Stimulated activated naive CD4-positive, alpha-beta T cell treated with Interleukin-2 at 50 U/mL for 16 hours (primary cell): ENCODE measurements at places on chromosomes 1 and 21.

- no peak for DNase-seq
Measured at GRCh38 chr21:23960769-23961168, 1646.5 kb downstream of the MRPL39 start.

GRCh38 chr1:20485527-20486456 lies at the start of gene CAMK2N1:
CAMK2N1 (minus strand) TSS chr1:20486210; CDS start chr1:20485379, 831 bp downstream.
- DNase-seq: peak; percentile 50

DNA sequence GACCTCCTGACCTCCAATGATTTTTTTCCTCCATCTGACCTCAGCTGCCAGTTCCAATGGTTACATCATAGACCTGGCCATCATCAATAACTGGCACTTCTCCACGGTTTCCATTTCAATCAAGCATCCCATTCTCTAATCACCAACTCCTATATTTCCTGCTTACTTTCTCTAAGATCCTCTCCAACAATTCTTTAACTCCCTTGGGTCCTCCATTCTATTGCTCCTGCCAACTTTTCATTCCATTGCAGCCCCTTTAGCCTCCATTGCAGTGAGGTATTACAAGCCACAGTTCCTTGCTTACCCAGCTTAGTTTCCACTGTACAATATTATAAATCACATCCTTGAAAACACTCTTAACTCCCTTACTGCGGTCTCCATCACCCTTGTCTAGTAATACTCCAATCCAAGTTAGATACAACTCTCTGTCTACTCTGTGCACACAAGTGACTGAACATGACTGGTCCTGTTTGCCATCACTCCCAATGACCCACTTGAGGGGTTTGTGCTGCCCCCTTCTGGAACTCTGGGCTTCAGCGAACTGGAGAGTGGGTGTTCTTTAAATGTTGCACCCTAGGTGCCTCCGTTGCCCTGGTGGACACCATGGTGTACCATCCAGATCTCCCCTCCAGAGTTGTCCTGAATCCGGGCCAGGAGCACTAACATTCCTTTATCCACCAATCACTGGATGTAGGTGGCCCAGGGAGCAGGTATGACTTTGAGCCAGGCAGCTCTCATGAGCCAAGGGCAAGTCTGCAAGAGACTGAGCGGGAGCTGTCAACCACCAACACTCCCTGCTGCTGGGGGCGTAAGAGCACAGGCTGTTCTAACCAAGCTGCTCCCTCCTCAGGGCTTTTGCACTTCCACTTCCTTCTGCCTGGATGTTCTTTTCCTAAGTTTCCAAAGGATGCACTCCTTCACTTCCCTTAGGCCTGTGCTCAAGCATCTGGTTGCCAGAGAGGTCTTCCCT lies 3.7 kb upstream of the FNDC7 start:
- DNase-seq: peak; percentile 46

DNA sequence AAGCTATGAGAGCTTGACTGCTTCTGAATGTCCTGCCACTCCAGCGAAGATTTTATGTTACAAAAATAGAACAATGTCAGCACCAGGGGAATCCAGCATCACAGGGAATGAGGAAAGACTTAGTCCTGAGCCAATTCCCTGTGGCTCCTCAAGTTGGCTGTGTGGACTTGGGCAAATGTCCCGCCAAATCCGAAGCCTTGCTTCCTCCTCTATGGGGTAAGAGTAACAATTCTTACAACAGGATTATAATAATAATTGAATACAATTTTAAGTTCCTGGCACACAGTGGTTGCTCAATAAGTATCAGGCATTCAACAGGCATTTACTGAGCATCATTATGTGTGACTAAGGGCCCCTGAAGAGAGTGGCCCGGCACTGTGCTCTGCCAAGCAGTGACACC lies 44.4 kb downstream of the STPG1 start:
- DNase-seq: no peak

GRCh38 chr1:234272656-234273312 lies 100.5 kb upstream of the COA6 start:
- DNase-seq: no peak

- DNase-seq: no peak
Measured at GRCh38 chr1:98920441-98921110, 84.1 kb downstream of the PLPPR5 start.

DNA sequence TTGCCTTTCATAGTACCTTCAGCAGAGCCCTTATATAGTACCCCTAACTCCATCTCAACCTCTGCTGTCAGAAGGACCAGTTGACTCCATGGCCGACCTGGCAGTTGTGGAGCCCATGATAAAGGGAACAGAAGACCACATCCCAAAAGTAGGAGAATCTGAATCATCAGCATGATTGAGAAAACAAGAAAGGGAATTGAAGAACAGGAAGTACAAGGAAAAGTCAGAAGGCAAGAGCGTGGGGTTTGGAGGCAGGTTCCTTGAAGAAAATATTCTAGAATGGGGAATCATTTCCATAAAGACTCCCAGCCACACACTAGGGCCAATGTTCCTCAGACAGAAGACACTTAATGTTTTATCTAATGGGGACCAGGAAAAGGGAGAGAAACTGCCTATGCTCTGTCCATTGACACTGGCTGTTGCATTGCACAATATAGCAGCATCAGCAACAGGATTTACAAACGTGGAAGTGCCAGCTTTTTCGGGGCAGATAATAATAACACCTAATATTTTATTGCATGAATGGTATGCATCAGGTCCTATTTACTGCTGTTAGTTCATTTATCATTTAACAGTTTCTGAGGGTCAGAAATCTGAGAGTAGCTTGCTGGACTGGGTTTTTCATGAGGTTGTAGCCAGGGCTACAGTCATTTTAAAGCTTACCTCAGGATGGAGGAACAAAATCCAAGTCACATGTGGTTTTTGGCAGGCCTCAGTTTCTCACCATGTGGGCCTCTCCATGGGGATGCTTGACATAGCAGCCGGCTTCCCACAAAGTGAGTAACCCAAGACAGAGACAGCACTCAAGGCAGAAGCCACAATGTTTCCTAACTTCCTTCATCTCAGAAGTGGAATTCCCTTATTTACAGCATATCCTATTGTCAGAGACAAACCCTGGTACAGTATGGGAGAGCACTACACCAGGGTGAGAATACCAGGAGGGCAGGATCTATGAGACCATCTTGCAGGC lies 483.4 kb downstream of the PLPP3 start:
- no peak for DNase-seq

- DNase-seq: no peak
Measured at GRCh38 chr1:167542109-167543032, 11.2 kb downstream of the CREG1 start.

GRCh38 chr21:46636550-46637285 lies 1.2 kb downstream of the PRMT2 start:
- DNase-seq: no peak

GRCh38 chr1:38690790-38691449 lies 168.7 kb downstream of the RRAGC start:
- no peak for DNase-seq

GRCh38 chr21:43991447-43991991 lies 20.6 kb upstream of the TRAPPC10 start:
- no peak for DNase-seq

DNA sequence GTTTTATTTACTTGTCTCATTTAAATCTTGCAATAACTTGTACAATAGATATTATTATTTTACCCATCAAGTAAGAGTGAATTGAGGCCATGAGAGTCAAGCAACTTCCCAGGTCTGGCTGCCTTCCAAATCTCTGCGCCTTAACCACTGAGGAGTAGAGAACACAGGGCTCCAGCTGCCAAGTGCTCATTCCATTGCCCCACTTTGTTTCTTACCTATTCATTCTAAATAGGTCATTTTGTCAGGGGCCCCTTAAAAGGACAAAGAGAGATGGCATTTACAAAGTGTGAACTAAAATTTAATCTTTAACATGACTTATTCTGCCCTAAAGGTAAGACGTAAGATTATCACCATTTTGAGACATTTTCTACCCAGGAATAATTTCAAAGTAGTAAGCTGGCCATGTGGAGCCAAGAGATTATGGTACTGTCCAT lies 3.5 kb downstream of the PPP1R15B start:
- DNase-seq: no peak

GRCh38 chr1:155531624-155532023 lies 31.0 kb downstream of the ASH1L start:
- DNase-seq: no peak

DNA sequence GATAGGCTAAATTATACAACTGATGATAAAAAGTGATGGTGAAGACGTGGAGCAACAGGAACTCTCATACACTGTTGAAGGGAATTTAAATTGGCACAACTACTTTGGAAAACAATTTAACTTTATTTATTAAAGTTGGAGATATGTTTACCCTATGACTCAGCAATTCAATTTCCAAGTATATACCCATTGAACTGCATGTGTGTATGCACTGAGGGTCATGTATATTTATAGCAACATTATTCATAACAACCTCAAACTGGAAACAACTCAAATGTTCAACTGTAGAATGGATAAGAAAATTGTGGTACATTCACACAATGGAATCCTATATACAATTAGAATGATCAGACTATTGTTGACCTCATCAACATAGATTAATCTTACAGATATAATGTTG lies 16.5 kb upstream of the BCAS2 start:
- DNase-seq: no peak

- DNase-seq: no peak
Measured at GRCh38 chr1:157124855-157125254, 13.3 kb downstream of the ETV3 start.

GRCh38 chr21:37005548-37006485 lies 685 bp upstream of the RIPPLY3 start:
- no peak for DNase-seq

DNA sequence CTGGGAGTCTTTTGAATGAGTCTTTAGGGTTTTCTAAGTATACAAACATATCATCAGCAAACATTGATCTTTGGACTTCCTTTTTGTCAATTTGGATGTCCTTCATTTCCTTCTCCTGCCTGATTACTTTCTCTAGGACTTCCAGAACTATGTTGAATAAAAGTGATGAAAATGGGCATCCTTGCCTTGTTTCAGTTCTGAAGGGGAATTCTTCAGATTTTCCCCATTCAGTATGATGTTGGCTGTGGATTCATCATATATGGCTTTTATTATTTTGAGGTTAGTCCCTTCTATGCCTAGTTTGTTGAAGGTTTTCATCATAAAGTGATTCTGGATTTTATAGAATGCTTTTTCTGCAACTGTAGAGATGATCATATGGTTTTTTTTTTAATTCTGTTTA lies 42.0 kb downstream of the KMO start:
- no peak for DNase-seq

DNA sequence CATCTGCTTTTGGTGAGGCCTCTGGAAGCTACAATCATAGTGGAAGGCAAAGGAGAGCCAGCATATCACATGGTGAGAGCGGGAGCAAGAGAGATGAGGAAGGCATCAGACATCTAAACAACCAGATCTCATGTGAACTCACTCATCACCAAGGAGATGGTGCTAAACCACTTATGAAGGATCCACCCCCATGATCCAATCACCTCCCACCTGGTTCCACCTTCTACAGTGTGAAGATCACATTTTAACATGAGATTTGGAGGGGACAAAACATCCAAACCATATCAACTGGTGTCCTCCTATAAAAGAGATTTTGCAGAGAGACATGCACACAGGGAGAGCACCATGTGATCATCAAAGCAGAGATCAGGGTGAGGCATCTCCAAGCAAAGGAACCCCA lies 578.6 kb downstream of the MATN1 start:
- no peak for DNase-seq

DNA sequence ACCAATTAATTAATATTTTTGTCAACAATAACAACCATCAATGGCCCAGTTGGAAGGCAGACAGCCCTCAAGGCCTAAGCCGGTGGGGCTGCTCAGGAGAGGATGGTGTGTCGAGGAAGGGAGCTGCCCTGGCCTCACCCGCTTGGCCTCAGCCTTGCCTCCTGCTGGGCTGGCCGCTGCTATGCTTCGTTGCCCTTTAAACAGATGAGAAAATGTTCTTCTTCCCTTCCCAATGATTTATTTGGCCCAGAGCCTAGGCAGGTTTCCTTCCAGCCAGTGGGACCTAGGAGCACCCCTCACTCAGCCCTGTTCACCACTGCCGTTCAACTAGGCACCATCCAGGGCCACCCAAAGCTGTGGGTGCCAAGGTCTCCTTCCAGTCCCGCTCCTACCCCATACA lies 3.1 kb upstream of the ADGRB2 start:
- DNase-seq: no peak

DNA sequence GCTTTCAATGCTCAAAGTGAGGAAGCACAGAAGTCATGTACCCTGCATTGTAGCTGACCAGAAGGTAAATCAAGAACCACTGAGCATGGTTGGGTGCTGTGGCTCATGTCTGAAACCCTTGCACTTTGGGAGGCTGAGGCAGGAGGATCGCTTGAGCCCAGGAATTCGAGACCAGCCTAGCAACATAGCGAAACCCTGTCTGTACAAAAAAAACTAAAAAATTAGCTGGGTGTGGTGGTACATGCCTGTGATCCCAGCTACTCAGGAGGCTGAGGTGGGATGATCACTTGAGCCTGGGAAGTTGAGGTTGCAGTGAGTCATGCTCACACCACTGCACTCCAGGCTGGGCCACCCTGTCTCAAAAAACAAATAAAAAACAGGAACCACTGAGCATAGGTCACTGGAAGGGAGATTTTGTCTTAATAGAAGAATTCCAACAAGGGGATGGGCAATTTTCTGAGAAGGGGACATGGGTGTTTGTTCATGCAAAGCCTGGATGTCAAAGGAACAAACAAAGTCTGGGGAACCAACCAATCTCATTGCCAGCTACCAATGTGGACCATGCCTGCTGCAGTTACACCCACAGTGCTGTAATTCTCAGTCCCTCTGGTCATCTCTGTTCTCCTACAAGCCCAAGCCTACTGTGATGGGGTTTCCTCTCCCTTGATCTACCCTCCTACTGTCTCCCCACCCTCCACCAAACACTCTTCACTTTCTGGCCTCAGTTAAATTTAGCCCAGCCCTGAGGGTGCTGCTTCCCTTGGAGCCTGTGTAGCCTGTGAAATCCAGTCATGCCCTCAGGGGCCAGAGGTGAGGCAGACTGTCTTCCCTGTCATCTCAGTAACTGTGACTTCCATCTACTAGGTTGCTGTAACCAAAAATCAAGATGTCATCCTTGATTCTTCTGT lies 47.9 kb downstream of the ELF3 start:
- no peak for DNase-seq

DNA sequence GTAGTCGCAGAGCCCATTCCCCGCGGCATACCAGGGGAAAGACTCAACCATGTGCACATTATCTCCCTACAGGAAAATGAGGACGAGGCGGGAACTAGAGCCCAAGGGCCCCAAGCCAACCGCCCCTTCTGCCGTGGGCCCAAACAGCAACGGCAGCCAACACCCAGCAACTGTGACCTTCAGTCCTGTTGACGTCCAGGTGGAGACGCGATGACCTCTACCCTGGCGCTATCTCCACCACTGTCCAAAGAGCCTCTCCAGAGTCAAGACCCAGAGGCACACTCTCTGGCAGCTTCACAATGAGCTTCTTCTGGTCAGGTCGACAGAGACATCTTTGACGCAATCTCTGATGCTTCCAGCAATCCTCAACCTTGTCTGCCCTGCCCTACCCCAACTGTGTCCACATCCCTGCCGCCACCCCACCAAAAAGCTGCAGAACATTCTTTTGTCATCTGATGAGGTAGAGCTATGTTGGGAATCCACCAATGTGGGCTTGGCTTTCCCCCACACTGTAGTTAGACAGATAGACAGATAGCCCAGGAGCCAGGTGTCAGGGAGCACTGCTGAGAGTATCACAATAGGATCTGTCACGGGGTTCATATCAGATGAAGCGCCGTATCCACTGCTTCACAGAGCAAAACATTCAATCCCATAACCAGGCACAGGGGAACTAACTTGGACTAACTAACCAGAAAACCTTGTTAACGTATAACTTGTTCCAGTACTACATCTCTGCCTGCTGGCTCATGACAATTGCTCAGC lies 37.4 kb upstream of the SRRM1 start:
- no peak for DNase-seq

GRCh38 chr1:216210081-216210480 lies 213.2 kb downstream of the USH2A start:
- DNase-seq: no peak

GRCh38 chr1:24427545-24427862 lies 11.9 kb downstream of the NIPAL3 start:
- no peak for DNase-seq
